ENCODE measurements at places on chromosomes 2 and 18.

DNA sequence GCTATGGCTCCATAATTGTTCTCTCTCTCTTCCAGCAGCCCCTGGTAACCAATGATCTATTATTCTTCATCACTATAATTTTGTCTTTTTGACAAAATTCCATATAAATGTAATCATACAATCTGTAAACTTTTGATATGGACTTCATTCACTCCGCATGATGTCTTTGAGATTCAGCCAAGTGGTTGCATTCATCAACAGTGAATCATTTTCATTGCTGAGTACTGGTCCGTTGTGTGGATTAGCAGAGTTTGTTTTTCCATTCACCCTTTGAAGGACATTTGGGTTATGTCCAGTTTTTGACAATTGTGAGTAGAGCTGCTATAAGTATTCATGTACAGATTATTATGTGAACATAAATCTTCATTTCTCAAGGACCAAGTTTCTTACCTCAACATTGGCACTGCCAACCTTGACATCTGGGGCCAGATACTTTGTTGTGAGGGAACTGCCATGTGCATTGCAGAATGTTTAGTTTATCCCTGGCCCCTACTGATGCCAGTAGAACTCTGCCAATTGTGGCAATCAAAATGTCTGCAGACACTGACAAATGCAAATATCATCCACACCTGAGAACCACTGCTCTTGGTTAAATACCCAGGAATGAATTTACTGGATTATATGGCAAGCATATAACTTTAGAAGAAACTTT is 48.4 kb upstream of the BCL2L11 start:
- DNase-seq = peak; percentile 50

- DNase-seq = no peak
Observed at GRCh38 chr2:108034843-108035242, 48.5 kb downstream of the SLC5A7 start.

DNA sequence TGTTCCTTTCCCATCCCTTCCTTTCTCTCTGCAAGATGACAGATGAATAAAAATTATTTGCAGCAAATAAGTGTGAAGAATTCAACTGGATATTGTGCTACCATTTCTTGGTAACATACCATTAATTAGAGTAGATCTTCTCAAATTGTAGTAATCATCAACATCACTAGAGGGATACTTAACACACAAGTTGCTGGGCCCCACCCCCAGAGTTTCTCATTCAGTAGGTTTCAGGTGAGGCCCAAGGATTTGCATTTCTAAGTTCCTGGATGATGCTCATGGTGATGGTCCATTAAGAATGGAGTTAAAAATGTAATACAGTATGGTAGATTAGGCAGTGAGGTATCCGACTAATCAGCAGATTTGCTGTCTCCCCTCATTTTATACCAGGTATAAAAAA is 594.0 kb downstream of the ERBB4 start:
- DNase-seq = no peak

DNA sequence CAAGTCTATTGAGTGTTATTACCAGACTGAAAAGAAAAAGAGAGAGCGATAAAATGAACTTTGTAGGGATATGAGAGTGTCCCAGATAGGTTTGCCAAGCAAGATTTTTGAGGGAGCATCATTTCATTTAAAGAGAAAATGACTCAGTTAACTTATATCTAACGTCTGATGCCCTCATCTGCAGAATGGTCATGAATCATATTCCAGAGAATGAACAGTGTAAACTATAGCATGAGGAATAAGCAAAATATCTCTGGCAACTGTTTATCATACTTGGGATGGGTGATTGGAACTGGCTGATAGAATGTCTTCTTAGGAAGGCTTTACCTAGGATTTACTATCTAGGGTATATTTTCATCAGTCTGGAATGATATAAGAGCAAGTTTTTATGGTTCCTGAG is 289.4 kb downstream of the CMPK2 start:
- DNase-seq = peak; percentile 40

- no peak for DNase-seq
Observed at GRCh38 chr18:46858290-46858689, 59.0 kb downstream of the PIAS2 start.

- no peak for DNase-seq
Observed at GRCh38 chr2:145086910-145087309, 567.0 kb upstream of the ZEB2 start.

DNA sequence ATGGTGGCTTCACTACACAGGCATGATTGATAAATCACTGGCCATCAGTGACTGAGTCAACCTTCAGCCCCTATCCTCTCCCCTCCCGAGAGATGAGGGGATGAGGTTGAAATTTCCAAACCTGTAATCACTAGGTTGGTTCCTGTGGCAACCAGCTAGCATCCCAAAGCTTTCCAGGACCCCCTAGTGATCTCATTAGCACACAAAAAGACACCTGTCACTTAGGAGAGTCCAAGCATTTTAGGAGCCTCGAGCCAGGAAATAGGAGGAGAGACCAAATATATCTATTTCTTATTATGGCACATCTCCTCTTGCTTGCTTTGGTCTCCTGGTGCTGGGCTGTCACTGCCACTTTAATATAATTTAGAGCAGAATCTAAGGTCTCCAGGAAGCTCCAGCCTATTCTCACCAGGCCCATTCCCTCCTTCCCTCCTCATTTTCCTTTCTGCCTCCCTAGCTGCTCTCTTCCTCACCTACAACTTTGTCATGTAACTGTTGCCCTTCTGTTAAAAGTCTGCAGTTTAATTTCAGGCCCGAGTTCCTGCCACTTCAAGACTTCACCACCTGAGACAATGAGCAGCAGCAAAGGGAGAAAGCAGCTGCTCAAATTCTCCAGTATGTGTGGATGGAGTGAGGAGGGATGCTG is 33.2 kb upstream of the NAB1 start:
- no peak for DNase-seq

DNA sequence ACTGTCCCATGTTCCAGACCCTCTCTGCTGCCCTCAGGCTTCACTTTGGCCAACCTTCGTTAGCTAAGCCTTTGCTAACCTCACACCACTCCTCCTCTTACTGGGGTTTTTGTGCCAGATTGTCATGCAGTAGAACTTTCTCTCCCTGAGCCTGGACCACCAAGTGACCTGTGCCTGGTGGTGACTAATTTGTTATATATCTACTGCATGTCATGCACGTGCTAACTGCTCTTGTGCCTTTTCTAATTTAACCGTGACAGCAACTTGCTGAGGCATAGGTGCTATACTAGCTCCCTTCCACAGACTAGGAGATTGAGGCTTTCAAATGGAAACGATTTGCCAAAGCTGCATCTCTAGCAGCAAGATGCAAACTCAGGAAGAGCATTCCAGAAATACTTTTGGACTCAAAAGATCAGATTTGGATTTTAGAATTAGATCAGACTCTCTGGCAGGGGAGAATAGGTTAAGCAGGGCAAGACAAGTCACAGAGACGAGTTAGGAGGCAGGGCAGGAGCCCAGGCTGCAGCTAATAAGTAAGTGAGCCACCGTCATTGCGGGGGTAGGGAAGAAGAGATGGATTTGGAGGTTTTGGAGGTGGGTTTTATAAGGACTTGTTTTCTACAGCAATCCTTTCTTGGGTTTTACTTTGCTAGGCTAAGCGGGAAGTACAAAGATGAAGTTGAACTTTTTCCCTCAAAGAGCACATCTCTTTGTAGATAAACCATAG is 1.8 kb downstream of the PPP1R7 start:
- no peak for DNase-seq

All from fibroblast of skin of left quadriceps (primary cell).